ENCODE measurements at places on chromosomes 6 and 20.

DNA sequence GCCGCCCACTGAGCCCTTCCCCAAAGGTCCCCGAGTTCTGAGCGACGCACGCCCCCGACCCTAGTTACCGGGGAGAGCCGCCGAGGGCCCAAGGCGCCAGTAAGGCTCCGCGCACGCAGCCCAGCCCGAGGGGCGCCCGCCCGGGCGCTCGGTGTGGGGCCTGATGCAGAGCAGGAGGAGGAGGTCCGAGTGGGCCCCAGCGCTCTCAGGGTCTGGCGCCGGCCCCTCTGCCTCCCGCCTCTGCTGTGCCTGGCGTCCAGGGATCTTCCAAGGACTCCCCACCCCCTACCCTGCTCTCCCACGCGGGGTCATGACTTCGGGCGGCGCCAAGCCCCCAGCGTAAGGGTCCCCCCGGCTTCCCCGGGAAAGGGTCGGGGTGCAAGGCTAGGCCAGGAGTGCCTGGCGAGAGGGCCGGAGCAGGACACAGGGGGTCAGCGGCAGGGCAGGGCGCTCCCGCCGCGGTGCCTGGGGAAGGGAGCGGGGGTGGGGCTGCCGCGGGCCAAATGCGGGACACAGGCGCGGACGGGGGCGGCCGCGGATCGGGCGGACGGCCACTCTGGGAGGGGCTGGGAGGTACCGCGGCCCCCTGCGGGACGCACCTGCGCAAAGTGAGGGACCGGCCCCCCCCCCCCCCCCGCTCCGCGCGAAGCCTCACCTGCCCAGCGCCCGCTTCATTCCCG, 637 bp downstream of the ABHD12 start:
- DNase-seq = no peak

DNA sequence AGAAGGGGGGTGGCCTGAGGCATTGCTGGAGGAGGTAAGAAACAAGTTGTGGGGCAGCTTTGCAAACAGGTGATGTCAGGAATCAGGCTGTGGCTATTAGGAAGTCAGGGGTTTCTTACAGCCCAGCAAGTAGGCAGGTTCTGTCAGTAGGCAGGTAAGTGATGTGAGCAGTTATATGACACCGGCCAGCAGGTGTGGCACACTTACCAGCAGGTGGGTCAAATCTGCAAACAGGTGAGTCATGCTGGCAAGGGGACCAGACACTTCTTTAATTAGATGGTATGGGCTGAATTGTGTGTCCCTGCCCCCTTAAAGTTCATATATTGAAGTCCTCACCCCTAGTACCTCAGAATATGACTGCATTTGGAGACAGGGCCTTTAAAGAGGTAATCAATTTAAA, 16.4 kb upstream of the ENPP4 start:
- no peak for DNase-seq

- DNase-seq = no peak
These were observed 206.7 kb downstream of the MANEA start for GRCh38 chr6:95784019-95784418.

DNA sequence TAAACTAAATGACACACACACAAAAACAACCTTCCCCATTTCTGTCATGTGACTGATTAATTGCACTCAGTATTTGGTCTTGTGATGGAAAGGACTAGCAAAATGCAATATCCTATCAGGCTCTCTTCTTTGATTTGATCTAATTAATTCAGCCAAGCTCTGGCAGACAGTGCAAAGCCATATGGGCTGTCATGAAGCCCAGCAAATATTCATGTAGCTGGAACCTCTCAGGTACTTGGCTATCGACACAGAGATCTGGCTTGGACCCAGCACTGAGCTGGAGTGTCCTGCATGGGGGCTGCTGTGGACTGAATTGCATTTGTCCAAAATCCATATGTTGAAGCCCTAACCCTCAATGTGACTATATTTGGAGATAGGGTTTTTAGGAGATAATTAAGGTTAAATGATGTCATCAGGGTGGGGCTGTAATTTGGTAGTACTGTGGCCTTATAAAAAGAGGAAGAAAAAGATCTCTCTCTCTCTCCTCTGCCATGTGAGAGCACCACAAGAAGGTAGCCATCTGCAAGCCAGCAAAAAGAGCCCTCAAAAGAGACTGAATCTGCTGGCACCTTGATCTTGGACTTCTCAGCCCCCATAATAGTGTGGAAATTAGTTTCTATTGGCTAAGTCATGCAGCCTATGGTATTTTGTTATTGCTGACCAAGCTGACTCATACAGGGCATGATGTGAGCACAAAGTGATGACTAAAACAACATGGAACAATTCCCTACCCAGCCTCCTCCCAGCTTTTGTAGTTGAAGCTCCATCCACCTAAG, 77.1 kb downstream of the STMND1 start:
- DNase-seq = no peak

DNA sequence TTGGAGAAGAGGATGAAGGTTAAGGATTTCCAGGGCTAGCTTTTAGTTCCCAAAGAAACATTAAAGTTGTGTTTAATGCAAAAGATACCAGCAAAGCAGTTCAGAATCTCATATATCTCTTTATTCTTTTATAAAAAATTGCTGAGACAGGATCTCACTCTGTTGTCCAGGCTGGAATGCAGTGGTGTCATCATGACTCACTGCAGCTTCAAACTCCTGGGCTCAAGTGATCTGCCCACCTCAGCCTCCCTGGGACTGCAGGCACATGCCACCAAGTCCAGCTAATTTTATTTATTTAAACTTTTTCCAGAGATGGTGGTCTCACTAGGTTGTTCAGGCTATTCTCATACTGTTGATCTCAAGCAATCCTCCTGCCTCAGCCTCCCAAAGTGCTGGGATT, 41.1 kb upstream of the CAP2 start:
- no peak for DNase-seq

- no peak for DNase-seq
These were observed 319.7 kb upstream of the MAN1A1 start for GRCh38 chr6:119669221-119669620.

DNA sequence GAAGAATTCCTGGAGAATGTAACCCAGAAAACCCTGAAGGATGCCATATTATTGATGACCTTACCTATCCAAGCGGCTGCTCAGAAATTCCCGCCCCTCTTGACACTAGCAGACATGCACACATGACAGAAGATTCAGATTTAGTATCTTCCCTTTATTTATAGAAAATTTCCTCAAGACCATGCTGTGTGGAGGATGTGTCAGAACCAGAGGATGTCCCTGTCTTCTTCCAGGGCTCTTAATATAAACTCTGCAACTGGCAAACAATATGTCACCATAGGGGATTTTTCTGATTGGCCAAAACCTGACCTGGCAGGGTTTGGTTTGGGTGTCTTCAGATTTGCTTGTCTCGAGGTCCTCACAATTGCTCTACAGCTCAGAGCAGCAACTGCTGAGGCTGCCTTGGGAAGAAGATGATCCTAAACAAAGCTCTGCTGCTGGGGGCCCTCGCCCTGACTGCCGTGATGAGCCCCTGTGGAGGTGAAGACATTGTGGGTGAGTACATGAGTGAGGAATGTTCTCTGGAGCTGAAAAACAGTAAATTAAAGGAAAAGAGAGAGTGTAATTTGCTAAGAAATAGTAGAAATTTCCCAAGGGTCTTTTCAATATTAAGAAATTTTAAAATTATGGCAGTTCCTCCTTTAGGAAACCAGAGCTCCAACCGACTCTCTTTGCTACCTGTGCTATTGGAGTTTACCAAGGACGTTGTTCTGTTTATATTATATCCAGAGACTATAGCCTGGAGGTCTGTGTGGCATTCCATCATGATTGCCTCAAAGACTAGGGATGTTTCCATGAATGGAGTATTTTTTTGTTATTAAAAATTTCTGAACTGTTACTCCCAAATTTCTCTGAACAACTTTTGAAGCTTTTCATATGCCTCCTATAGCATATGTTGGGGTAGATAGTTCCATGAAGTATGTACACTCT, at the start of gene HLA-DQA2:
HLA-DQA2 (plus strand) TSS at position 361 of the 930 bp plus-strand sequence; CDS start at position 414, 53 bp downstream.
- DNase-seq = no peak

GRCh38 chr6:90175627-90176538, 120.8 kb downstream of the BACH2 start:
- DNase-seq = peak; percentile 38

DNA sequence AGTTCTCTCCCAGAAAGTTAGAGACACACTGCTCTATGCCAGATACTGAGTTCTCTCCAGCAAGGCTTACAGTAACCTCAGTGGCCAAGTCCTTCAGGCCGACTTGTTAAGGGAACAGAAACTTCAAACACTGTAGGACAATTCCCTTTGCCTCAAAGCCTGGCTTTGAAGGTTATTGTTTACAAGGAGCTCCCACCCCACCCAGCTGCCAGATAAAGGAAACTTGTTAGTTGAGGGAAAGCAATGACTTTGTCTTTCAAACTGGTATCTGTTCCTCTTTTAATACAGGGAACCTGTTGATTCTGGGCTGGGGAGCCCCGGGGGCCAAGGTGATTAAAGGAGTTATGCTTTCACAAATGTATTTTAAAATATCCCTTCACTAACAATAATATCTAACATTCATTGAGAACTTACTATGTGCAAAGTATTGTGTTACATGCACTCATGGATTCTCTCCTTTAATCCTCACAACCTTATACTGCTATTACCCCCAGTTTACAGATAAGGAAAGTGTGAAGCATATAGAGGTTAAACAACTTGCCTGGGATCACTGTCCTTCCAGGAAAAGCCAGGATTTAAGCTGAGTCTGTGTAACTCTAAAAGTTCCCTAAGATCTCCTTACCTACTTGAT, 27.6 kb upstream of the CDKN1A start:
- peak; percentile 8 for DNase-seq

DNA sequence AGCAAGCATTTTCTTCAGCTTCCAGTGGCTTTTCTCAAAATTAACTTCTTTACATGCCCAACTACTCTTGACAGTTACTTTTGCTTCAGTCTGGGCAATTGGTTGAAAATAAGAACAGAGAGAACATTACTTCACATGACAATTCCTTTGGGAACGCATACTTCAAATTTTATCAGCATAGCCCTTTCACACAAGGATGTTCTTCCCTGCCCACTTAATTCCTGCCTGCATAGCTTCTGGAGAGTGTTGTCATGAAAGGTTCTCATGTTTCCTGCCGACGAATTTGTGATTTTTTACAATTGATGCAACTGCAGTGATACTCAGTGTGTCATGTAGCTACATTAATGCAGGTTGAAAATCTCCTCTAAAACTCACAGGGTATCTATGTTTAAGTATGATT, 22.0 kb upstream of the SNRNP48 start:
- DNase-seq = no peak

GRCh38 chr6:7000825-7001777, 106.7 kb upstream of the RREB1 start:
- no peak for DNase-seq

- no peak for DNase-seq
These were observed 115.1 kb downstream of the MAN1A1 start for GRCh38 chr6:119234457-119234856.

All from CD4-positive, alpha-beta T cell treated with Interleukin-12 subunit alpha and Interleukin-12 subunit beta, for 1 hour (primary cell).